ENCODE measurements at places on chromosomes 6 and 20. TPM values are rescaled to one million over a fixed set of nuclear protein-coding genes. Genes with fewer than 3 reads are reported as not detected.

GRCh38 chr6:118200160-118200559 is 293.1 kb downstream of the SLC35F1 start:
- DNase-seq: no peak

DNA sequence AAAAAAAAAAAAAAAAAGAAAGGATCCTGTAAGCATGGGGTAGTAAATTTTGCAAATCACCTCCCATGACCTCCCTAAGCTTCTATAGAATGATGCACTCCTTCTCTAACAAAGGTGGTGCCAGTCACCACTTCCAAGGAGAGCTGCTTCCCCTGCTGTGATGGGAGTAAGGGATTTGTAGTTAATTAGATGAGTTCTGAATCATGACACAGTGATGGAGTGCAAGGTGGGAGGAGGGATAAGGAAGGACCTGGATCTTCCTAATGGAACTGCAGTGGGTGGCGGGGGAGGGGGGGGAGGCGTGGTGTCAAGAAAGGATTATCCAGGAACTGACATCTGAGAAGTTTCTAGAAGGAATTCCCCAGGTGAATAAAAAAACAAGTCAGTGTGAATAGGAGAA is 47.8 kb downstream of the NRN1 start:
- DNase-seq: no peak

GRCh38 chr6:1335367-1336037 is 23.6 kb downstream of the FOXQ1 start:
- DNase-seq: peak; percentile 90

GRCh38 chr6:158801655-158802294 is 17.4 kb downstream of the EZR start:
- DNase-seq: no peak

GRCh38 chr20:41318271-41318649 is 729 bp upstream of the ZHX3 start:
- no peak for DNase-seq

DNA sequence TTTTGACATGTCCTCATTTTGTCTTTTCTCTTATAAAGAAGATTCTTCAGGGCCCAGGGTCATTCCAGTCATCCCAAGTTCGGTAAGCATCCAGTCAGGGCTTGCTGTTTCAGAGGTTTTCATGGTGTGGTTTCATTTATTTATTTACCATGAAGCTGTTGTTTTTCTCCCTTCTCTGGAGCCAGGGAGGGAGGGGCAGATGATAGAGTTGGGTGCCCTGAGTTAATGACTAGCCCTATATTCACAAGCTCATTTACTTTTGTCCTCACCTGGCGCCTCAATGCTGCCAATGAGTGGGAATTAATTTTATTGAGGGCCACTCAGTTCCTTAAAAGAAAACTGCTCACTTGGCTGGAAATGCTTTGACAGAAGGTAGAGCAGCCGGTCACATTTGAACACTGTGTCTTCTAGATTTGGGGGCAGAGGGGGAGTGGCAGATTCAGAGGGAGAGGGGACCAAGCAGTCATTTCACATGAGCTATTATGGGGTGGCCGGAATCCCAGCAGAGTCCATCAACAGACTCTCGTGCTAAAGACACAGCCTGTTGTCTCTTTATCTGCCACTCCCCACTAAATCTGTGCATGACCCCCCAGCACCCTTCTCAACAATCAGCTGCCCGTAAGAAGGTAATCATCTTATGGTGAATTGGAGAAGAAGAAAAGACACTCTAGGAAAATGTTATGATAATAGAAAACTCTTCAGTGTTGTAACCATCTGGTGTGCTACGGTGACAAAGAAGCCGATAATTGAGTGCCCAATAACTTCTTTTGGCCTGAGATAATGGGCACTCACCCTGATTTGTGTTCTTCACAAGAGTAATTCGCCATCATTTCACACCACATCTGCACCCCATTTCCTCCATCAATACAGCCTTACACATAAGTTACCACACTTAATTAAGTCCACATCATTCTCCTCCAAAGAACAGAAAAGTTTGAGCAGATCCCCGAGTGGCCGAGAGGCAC is 573.5 kb upstream of the JAG1 start:
- DNase-seq: no peak

- DNase-seq: no peak
These were observed 35.9 kb upstream of the RAB23 start for GRCh38 chr6:57257911-57258541.

INSM1 gene
- polyA plus RNA-seq: not detected

DNA sequence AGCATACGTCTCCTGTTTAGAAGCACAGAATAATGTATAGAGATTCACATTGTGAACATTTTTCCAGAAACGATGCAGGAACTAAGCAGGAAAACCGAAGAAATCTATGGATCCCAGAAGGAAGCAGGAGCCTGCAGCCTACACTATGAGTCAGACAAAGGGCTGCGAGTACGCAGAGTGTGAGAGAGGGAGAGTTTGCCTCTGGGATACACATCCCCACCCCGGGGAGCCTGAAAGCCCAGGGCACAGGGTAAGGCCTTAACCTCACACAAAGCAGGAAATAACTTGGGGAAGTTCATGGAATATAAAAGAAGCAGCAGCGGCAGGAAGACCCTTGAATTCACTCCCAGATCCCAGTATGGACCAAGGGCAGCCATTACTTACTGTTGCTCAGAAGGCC is 842.1 kb upstream of the MANEA start:
- DNase-seq: no peak

- DNase-seq: no peak
These were observed 74.6 kb downstream of the GPX5 start for GRCh38 chr6:28600245-28600644.

PSORS1C1 gene
- polyA plus RNA-seq: 9.4 TPM

SLC32A1 gene
- not detected for polyA plus RNA-seq

GRCh38 chr6:11228935-11229654 is 3.4 kb downstream of the NEDD9 start:
- no peak for DNase-seq

DNA sequence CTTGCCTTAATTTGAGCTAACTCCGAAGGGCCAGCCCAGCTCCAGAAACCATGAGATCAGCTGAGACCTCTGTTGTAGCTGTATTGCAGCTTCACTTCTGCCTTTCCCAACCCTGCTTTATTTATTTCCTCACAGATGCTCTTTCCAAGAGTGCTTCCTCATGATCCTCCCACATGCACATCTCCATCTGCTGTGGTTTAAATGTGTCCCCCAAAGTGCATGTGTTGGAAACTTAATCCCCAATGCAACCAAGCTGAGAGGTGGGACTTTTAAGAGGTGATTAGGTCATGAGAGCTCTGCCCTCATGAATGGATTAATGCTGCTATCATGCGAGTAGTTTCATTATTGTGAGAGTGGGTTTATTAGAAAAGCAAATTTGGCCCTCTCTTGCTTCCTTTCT is 164.4 kb upstream of the TAB2 start:
- DNase-seq: no peak

DNA sequence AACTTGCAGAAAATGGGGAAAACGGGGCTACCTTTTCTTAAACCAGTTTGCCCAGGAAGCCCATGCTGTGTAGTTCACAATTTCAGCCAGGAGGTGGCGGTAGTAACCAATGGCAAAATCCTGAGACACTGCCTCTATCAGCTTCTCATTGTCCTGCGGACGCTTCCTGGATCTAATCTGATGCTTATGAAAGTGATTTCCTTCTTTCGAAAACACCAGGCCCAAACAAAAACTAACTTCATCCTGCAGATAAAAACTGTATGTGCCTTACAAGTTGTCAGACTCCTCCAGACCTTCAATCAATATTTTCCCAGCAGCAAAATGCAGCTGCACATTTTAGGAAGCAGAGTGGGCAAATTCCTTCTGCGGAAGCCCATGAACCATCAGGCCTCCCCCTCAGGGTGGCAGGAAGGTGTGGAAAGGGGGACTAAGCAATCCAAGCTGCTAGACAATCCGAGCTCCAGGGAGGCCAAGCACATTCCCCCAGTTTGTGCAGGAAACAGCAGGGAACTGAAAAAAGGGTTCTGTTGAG is 88.5 kb downstream of the LY86 start:
- no peak for DNase-seq

DNA sequence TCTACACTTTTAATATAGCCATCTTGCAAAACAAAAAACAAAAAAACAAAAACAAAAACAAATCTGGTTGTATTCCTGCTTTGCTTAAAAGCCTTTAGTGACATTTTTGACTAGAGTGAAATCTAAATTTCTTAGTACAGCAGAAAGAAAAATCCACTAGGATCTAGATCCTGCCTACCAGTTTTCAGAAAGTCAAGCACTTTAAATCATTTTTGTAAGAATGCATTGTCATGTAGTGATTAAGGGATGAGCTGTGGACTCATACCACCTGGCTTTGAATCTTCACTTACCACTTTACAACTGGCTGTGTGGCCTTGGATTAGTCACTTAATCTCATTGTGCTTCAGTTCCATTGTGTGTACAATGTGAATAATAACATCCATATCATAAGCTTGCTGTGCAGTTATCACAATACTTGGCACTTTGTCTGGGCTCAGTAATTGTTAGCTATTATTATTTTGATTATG is 4.0 kb downstream of the MKKS start:
- DNase-seq: no peak

GRCh38 chr20:22619272-22619671 is 34.9 kb upstream of the FOXA2 start:
- DNase-seq: no peak

DNA sequence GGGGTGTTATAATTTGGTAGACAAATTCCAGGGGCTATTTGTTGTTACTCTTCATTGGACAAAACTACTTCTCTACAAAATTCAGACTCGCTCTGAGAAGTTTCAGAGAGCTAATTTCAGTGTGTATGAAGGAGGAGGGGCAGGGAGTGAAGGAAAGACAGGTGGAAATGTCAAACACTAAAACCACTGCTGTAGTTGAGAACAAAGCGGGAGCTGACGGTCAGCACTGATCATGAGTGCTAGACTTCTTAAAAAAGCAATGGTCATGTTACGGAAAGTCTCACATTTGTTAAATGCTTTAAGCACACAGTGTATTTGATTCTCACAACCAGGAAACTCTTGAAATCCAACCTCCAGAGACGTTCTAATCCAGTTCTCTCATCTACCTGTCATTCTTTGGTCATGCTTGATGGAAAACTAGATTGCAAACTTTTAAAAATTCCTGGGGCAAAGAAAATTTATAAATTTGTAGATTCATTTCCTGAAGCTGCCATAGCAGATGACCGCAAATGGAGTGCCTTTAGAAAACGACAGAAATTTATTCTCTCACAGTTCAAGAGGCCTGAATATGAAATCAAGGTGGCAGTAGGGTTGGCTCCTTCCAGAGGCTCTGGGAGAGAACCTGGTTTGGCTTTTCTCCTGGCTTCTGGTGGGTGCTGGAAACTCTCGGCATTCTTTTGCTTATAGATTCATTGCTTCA is 100.7 kb upstream of the CARMIL1 start:
- no peak for DNase-seq

- no peak for DNase-seq
These were observed 133.6 kb downstream of the MTHFD1L start for GRCh38 chr6:150999107-150999506.

DNA sequence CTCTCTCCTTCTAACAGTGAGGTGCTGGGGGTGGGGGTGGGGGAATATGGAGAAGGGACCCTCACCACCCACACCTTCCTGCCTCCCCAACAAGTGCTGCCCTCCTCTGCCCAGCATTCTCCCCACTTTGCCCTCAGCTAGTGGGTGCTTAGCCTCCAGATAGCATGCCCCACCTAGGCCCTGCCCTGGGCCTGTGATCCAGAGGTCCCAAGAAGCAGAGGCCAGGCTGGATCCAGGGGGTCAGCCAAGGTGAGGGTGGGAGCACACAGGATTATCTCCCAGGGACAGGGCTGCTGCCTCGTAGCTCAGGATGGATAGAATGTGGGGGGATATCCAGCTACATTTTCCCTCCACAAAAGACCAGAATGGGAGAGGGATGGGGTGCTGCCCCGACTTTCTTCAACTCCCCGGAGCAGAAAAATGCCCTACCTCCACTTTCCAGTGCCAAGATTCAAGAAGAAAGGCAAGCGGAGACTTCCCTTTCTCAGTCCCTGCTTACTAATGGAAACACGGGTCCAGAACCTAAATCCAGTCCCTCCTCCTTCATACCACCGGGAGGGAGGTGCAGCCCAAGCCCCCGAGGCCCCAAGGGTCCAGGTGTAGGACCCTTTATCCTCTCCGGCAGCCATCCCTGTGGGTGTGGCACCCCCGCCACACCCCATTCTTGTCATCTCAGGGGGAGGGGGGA is 987 bp downstream of the ADISSP start:
- no peak for DNase-seq

DNA sequence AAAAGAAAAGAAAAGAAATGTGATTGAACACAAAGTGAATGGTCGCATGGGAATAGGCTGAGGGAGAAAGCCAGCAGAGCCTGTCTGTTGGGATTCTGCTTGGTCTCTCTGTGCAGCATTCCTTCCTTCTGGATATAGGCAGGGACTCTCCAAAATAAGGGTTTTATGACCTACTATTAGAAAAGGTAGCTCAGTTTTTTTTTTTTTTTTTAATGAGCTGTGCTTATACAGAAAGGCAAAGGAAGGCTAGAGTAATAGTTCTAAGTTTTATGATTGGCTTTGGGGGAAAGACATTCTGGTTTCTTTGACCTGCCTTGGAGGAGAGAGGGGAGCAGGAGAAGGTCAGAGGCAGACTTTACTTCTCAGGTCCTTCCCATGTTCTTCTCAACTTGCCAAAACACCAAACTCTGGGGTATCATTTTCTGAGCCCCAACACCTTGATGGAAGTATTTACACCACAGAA is 18.8 kb upstream of the IER3 start:
- DNase-seq: no peak

DNA sequence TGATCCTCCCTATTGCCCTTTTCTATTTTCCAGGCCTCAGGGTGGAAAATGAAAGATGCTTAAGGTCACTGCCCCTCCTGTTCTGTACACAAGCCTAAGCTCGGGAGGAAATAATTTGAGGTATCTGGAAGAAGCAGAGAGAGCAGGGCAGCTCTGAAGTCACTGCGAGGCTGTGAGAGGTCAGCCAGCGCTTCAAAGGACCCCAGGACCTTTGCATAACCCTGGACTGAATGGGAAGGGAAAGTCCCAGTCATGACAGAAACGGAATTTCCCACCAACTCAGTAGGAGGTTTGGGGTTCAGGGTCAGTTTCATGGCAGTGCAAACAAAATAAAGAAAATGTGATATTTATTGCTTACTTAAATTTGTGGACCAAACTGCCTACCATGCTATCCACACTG is 58.1 kb downstream of the LRFN2 start:
- no peak for DNase-seq

GRCh38 chr20:39799366-39799965 is 837.3 kb downstream of the DHX35 start:
- DNase-seq: no peak

DNA sequence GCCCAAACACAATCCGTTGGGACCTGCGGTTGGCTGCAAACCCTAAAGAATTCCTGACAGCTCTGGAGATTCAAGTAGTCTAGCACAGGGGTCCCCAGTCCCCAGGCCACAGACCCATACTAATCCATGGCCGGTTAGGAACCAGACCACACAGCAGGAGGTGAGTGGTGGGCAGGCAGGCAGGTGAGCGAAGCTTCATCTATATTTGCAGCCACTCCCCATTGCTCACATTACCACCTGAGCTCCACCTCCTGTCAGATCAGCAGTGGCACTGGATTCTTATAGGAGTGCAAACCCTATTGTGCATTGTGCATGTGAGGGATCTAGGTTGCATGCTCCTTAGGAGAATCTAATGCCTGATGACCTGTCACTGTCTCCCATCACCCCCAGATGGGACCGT is 16.6 kb downstream of the TFEB start:
- no peak for DNase-seq

LAMP5 gene
- not detected for polyA plus RNA-seq

- no peak for DNase-seq
These were observed 19.8 kb downstream of the BFSP1 start for GRCh38 chr20:17511401-17511800.

GRCh38 chr20:37344506-37345338 is 1.2 kb upstream of the SRC start:
- no peak for DNase-seq

Measured in keratinocyte (primary cell).